NCI-H2081 (cell line): ENCODE measurements at places on chromosomes 5 and 9.

DNA sequence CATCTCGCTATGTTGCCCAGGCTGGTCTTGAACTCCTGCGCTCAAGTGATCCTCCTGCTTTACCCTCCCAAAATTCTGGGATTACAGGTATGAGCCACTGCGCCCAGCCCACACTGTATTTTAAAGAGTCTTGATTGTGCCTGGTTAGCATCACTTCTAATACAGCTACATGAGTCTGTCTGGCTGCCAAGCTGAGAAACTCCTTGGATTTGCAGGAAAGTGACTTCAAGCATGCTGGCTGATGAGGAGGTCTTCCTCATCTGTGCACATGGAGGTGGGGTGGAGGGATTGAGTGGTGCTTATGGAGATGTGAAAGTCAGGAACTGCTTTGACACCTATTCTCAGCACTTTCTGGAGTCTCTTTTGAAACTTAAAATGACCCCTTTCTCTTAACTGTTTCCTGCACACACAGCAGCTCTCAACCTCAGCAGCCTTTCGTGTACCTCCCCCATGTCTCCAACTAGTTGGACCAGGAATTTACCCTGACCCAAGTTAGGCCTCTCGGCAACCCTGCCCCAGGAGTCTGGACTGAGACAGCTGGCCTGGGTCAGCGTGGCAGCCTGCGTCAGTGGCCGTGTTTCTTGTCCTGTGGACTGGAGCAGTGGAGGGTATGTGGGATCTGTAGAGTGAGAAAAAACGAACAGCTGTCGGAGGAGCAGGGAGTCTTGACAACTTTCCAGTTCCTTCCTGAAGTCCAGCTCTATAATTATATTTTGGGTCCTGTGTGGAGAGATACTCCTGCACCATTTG is 72.5 kb downstream of the ACER2 start:
- no peak for DNase-seq

- DNase-seq: peak; percentile 49
Measured at GRCh38 chr5:56910210-56910965, 992 bp downstream of the SETD9 start.

- DNase-seq: no peak
Measured at GRCh38 chr9:99555792-99556191, 265.9 kb upstream of the NR4A3 start.

DNA sequence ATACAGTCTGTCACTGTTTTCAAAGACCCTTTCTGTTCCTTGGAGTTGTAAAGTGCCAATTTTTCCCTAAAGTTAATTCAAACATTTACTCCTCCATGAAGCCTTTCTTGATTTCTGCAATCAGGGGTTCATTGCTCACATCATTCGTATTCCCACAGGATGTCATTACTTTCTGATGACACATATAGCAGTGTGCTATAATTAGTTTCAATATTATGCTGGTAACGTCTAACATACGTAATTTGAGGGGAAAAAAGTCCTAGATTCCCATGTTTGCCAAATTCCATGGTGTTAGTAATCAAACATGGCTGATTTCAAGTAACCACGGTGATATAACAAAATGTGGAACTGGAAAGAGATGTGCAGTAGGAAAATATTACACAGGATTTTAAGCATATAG is 468.2 kb upstream of the MEF2C start:
- DNase-seq: no peak

DNA sequence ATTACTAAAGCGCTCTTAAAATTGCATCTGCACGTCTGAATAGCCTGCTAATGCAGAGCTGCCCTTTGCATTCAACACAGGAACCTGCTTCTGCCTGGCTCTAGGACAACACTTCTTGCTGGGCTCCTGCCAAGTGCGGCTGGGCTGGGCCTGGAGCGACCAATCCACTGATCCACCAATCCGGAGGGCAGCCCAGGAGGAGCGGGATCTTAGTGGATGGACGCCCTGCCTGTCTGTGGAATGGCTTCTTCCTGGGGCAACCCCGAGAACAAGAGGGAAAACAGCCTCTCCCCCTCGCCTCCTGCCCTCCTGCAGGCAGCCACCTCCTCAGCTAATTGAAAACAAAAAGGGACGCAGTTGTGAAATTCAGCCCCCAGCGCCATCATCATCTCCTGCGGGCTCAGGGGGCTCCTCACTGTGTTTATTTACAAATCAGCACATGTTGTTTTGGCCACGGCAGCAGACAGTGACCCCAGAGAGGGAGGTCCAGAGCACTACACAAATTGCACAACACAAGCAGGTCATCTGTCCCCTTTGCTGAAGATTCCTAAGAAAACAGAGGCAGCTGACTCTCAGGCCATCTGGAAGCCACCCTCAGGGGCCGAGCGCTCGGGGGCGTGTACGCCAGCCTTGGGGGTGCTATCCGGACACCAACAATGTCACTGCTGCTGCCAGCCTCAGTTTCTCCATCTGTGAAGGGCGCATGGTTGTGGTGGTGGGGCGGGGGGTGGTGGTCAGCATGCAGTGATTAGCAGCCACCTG is 57.3 kb downstream of the GADD45G start:
- peak; percentile 97 for DNase-seq

GRCh38 chr5:135341016-135341666 is 57.9 kb downstream of the MACROH2A1 start:
- no peak for DNase-seq

DNA sequence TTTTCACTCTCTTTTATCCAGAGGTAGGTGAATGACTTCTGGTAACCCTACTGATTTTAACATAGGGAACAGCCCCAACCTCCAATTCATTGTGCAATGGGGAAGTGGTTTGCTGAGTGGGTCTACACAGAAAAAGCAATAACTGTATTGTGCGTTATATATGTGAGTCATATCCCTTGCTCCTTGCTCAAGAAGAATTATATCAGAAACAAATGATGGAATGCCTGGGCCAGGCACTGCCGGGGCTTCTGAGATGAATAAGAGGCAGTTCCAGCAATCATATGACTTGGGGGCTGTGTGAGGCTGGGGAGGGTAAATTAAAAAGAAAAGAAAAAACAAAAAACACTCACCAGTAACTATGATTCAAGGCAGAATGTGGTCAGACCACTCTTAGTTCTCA is 79.2 kb upstream of the ABCA1 start:
- no peak for DNase-seq

- no peak for DNase-seq
Measured at GRCh38 chr9:1221298-1221697, 171.1 kb downstream of the DMRT2 start.

GRCh38 chr5:159412284-159413046 is 82.2 kb upstream of the IL12B start:
- DNase-seq: peak; percentile 11

DNA sequence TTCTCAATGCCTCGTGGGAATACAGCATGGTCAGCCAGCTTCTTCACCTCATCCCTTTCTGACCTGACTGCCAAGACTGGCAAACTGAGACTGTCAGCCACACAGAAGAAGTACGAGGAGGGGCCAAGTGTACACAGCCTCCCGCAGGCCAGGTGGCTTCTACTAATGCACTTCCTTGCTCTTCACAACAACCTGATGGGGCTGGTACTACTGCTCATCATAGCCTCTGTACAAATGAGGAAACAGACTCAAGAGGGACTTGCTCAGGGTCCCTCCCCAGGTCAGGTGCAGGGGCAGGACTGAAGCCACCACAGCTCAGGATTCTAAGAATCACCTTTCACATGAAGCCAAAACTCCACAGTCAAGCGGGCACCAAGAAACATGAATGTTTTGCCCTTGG is 21.3 kb downstream of the NIPAL4 start:
- no peak for DNase-seq

GRCh38 chr5:66452109-66452508 is 144.1 kb upstream of the MAST4 start:
- DNase-seq: no peak

- no peak for DNase-seq
Measured at GRCh38 chr5:1012313-1012841, 3.8 kb downstream of the NKD2 start.

GRCh38 chr5:19208397-19208796 is 779.6 kb downstream of the CDH18 start:
- DNase-seq: no peak
